ENCODE measurements at places on chromosomes 12 and 14. TPM values are rescaled to one million over a fixed set of nuclear protein-coding genes. Genes with fewer than 3 reads are reported as not detected.

- H3K27me3 ChIP-seq = no peaks in the 10 kb centered on the region
- no peaks in the 10 kb centered on the region for H3K36me3 ChIP-seq
- peaks cover 5% of the 10 kb centered on the region for H3K4me1 ChIP-seq
These were observed 10.5 kb downstream of the C12orf75 start for GRCh38 chr12:105341010-105341409.

- no peak overlapping the region for H3K4me3 ChIP-seq
- H3K4me1 ChIP-seq = peaks cover 5% of the 10 kb centered on the region
- H3K27ac ChIP-seq = peak overlapping the region; percentile 65
- peaks cover 36% of the 10 kb centered on the region for H3K36me3 ChIP-seq
- no peaks in the 10 kb centered on the region for H3K27me3 ChIP-seq
These were observed 9.1 kb downstream of the KRT8 start for GRCh38 chr12:52895726-52896189.

Gene C12orf54
- not detected for total RNA-seq

DNA sequence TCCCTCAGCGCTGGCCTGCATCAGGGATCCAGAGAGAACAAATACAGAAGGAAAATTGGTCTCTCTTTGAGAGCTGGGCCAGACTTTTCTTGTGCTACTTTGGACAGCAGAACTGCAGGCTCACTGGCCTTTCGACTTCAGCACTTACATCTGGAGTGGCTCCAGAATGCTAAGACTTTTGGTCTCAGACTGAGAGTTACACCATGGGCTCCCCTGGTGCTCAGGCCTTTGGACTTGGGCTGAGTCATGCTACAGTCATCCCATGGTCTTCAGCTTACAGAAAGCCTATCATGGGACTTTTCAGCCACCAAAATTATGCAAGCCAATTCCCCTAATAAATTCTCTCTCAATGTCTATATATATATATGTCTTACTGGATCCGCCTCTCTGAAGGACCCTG is 9.0 kb upstream of the CD163 start:
- H3K36me3 ChIP-seq = no peaks in the 10 kb centered on the region
- no peak overlapping the region for H3K4me3 ChIP-seq
- peak; percentile 65 for DNase-seq
- no peaks in the 10 kb centered on the region for H3K27me3 ChIP-seq
- H3K27ac ChIP-seq = no peak overlapping the region

Gene OVCH1
- total RNA-seq = not detected

Gene ASB2
- 208 TPM for total RNA-seq

DNA sequence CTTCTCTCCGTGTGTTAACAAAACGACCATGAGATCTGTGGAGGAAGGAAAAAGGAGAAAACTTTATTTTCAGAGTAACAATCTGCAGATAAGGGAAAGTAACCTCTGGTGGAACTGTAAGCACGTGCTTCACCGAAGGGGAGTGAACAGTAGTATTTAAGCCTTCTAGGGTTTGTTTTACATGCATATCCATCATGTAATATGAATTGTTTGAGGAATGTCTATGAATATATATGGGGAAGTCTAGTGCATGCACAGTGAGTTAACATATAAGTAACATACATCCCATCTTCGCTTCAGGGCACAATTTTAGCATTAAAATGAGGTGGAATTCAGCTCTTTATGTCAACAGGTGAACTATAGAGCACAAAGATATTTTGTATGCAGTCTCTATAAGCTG is 101.1 kb downstream of the FUT8 start:
- no peaks in the 10 kb centered on the region for H3K4me1 ChIP-seq
- no peaks in the 10 kb centered on the region for H3K36me3 ChIP-seq
- H3K4me3 ChIP-seq = no peak overlapping the region
- DNase-seq = no peak

Gene DCD
- total RNA-seq = not detected

Gene RPL10L
- not detected for total RNA-seq

DNA sequence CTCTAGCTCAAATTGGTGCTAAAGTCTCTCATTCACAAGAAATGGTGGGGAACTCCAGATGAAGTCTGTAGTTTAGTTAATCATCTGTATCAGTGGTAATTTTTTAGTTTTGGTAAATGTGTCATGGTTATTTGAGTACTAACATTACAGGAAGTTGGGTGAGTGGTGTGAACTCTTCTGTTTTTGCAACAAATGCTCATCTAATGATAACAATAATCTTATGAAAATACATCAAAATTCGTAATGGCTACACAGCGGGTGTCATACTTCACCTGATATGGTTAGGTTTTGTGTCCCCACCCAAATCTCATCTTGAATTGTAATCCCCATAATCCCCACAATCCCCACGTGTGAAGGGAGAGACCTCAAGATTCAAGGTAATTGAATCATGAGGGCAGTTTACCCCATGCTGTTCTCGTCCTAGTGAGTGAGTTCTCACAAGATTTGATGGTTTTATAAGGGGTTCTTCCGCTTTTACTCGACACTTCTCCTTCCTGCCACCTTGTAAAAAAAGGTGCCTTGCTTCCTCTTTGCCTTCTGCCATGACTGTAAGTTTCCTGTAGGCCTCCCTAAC is 209.3 kb upstream of the FOXN3 start:
- H3K4me1 ChIP-seq = no peaks in the 10 kb centered on the region
- no peak for DNase-seq
- no peaks in the 10 kb centered on the region for H3K27me3 ChIP-seq
- H3K4me3 ChIP-seq = no peak overlapping the region
- H3K36me3 ChIP-seq = no peaks in the 10 kb centered on the region

GRCh38 chr12:40015345-40015744 is 90.5 kb downstream of the SLC2A13 start:
- H3K36me3 ChIP-seq = no peaks in the 10 kb centered on the region
- no peak overlapping the region for H3K4me3 ChIP-seq
- H3K27ac ChIP-seq = no peak overlapping the region
- H3K27me3 ChIP-seq = no peaks in the 10 kb centered on the region
- peaks cover 23% of the 10 kb centered on the region for H3K4me1 ChIP-seq

Gene IPO8
- 20.5 TPM for total RNA-seq

GRCh38 chr14:26389646-26390508 is 208.0 kb downstream of the NOVA1 start:
- no peak overlapping the region for H3K27ac ChIP-seq
- no peaks in the 10 kb centered on the region for H3K27me3 ChIP-seq
- no peaks in the 10 kb centered on the region for H3K36me3 ChIP-seq

DNA sequence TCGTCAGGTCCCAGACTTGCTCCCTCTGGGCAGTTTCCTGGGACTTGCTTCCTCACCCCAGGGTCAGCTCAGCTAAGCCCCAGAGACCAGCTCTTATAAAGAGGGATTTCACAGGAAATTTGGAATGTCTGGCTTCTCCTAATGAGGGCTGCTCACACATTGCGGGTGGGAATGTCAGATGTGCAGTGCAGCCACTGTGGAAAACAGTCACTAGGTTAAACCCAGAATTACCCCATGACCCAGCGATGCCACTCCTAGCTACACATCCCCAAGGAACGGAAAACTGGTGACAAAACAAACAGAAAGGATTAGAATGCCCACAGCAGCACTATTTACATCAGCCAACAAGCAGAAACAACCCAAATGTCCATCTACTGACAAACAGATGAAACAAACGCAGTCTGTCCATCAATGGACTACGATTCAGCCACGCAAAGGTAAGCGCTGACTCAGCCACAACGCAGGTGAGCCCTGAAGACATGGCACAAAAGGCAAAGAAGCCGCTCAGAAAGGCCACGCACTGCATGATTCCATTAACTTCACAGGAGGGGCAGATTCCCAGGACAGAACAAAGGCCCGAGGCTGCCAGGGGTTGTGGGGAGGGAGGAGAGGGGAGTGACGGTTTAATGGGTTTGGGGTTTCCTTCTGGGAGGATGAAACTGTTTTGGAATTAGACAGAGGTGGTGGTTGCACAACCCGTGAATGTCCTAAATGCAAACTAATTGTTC is 63.0 kb downstream of the NCOR2 start:
- no peaks in the 10 kb centered on the region for H3K36me3 ChIP-seq
- no peak for DNase-seq
- no peak overlapping the region for H3K4me3 ChIP-seq
- peak overlapping the region; percentile 19 for H3K27ac ChIP-seq
- H3K27me3 ChIP-seq = no peaks in the 10 kb centered on the region

Gene RTL1
- 0.15 TPM for total RNA-seq

Gene NGB
- not detected for total RNA-seq
